Natural killer cell treated with Interleukin-12 subunit alpha and Interleukin-12 subunit beta and Interleukin-15 and Interleukin-18, amount 100 ng/mL, for 72 hours (primary cell): ENCODE measurements at places on chromosomes 2 and 18. TPM values are rescaled to one million over a fixed set of nuclear protein-coding genes. Genes with fewer than 3 reads are reported as not detected.

SLC20A1 gene
- total RNA-seq = 168 TPM

SERPINB5 gene
- not detected for total RNA-seq

INHA gene
- not detected for total RNA-seq

TTN gene
- total RNA-seq = 0.07 TPM
